Naive B cell (primary cell): ENCODE measurements at places on chromosomes 2 and 18.

GRCh38 chr18:79628416-79629248, 51.0 kb upstream of the CTDP1 start:
- H3K36me3 ChIP-seq = no peaks in the 10 kb centered on the region
- no peak overlapping the region for H3K27ac ChIP-seq
- no peaks in the 10 kb centered on the region for H3K27me3 ChIP-seq
- no peak overlapping the region for H3K4me3 ChIP-seq
- no peak for DNase-seq
- peaks cover 62% of the 10 kb centered on the region for H3K4me1 ChIP-seq

GRCh38 chr18:8847900-8848299, 142.5 kb downstream of the MTCL1 start:
- H3K4me3 ChIP-seq = no peak overlapping the region
- no peak for DNase-seq
- no peaks in the 10 kb centered on the region for H3K36me3 ChIP-seq

- no peak overlapping the region for H3K4me3 ChIP-seq
- no peak overlapping the region for H3K27ac ChIP-seq
- no peaks in the 10 kb centered on the region for H3K36me3 ChIP-seq
- H3K27me3 ChIP-seq = peaks cover 7% of the 10 kb centered on the region
Observed at GRCh38 chr2:170425281-170425751, 247.4 kb downstream of the MYO3B start.

GRCh38 chr18:2135309-2135708, 436.0 kb downstream of the METTL4 start:
- no peaks in the 10 kb centered on the region for H3K36me3 ChIP-seq
- peaks cover 23% of the 10 kb centered on the region for H3K27me3 ChIP-seq

DNA sequence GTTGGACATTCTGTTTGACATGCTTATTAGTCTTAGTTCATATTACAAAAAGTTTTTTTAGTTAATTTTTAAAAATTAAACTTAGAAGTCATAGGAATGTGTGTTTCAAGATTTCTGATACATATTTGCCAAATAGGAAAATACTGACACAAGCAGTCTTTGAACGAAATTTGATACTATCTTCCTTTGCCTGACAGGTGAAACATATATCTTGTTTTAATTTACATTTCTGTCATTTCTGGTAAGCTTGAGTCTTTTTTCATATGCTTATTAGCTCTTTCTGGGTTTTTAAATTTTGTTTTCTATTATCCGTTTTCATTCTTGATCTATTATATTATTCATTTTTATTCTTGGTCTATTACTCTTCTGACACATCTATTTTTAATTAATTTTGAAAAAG, 24.5 kb downstream of the ITGAV start:
- no peaks in the 10 kb centered on the region for H3K27me3 ChIP-seq
- no peaks in the 10 kb centered on the region for H3K4me1 ChIP-seq
- no peak overlapping the region for H3K27ac ChIP-seq
- H3K4me3 ChIP-seq = no peak overlapping the region
- DNase-seq = no peak
- no peaks in the 10 kb centered on the region for H3K36me3 ChIP-seq

- peaks cover 9% of the 10 kb centered on the region for H3K27me3 ChIP-seq
- no peaks in the 10 kb centered on the region for H3K4me1 ChIP-seq
- H3K36me3 ChIP-seq = no peaks in the 10 kb centered on the region
- no peak overlapping the region for H3K27ac ChIP-seq
Observed at GRCh38 chr2:42464631-42465030, 29.2 kb downstream of the KCNG3 start.

DNA sequence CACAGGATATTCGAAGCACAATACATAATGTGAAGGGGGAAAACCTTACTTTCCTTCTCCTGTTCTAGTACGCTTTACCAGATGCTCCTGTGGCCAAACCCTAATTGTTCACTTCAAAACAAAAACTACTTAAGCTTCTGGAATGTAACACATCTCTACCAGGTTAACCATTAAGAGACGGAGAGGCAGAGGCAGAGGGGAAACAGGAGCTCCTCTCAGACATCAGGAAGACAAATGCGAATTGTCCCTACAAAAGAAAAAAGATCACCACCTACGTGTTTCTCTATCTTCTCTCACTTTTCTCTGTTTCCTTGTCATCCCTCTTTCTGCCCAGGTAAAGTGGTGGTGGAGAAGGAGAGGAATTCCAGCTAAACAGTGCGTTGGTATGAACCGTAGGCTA, 266.8 kb downstream of the NRXN1 start:
- no peak for DNase-seq
- H3K27ac ChIP-seq = no peak overlapping the region
- no peaks in the 10 kb centered on the region for H3K36me3 ChIP-seq
- H3K4me1 ChIP-seq = no peaks in the 10 kb centered on the region
- no peak overlapping the region for H3K4me3 ChIP-seq
